ENCODE measurements at places on chromosomes 12 and 14. TPM values are rescaled to one million over a fixed set of nuclear protein-coding genes. Genes with fewer than 3 reads are reported as not detected.

Gene RPS6KA5
- total RNA-seq = 17.7 TPM

Gene TMEM30B
- 1.7 TPM for total RNA-seq

Gene BBOF1
- total RNA-seq = 1.9 TPM

Gene BCL7A
- 2.5 TPM for total RNA-seq

Gene OTOGL
- not detected for total RNA-seq

Data from CD8-positive, alpha-beta memory T cell (primary cell).